Astrocyte (in vitro differentiated cells and primary cell): ENCODE measurements at places on chromosomes 4 and X.

GRCh38 chr4:76673362-76673761 lies 224.6 kb downstream of the SOWAHB start:
- no peak for DNase-seq

- peak; percentile 65 for DNase-seq
Measured at GRCh38 chrX:40278340-40279090, 180.8 kb upstream of the BCOR start.

- DNase-seq, result peak; percentile 31
Measured at GRCh38 chr4:144504883-144505282, 141.1 kb upstream of the HHIP start.

- DNase-seq, result no peak
Measured at GRCh38 chr4:122156819-122157218, 4.7 kb downstream of the BLTP1 start.

- no peak for DNase-seq
Measured at GRCh38 chr4:77473509-77473908, 132.1 kb upstream of the CXCL13 start.

- no peak for DNase-seq
Measured at GRCh38 chr4:74738464-74739143, 55.7 kb downstream of the BTC start.

DNA sequence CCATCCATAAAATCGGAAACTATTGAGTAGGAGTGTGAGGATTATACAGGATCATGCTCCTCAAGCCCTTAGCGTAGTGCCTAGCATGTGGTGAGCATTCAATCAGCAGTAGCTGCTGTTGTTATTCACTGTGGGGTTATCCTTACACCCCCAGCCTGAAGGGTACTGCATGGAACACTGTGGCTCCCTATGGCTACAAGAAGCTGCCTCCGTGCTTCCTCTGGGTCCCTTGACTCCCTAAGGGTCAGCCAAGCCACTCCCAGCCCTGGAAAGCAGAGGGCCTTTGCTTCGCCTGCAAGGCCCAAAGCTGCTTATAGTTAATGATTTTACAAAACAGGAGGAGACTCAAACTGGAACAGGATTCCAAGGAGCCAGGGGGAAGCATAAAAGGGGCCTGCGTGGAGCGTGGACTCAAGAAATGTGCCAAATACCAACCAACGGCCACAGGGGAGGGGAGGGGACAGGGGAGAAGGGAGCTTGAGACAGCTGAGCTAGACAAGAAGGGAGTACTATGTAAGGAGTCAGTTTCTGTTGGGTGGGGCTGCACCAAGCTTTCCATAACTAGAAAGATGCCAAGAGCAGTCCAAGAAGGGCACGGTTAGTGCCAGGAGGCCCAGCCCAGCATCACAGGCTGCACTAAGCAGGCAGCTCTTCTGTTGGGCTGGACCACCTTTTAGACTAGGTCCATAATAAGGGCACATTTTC lies 15.9 kb downstream of the SEPTIN6 start:
- no peak for DNase-seq

DNA sequence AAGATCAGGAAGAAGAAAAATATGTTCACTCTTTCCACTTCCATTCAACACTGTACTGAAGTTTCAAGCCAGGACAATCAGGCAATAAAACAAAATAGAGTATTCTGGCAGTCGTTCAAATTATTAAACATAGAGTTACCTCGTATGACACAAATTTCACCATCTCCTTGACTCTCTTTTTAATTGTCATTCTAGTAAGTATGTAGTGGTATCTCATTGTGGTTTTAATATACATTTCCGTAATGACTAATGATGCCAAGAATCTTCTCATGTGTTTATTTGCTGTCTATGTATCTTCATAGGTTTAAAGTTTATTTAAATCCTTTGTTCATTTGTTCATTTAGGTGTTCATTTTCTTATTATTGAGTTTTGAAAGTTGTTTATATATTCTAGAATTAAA lies 352.2 kb downstream of the IDS start:
- no peak for DNase-seq

DNA sequence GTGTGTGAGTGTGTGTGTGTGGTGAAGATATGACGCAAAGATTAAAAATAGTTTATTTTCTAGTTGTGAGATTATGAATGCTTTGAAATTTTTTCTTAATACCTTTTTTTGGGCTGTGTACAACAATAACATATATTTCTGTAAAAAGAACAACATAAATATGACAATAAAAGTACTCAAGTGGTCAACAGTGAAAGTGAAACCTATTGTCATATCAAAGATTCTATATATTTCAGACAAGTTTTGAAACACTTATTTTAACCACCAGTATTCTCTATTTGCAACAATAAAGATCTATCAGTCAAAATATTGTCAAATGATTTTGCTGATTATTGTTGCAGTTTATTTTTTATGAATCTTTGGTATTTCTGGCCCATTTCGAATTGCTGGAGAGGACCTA lies 98.0 kb downstream of the SPOCK3 start:
- DNase-seq, result no peak
